Upper lobe of right lung (tissue), 1 donor: ENCODE measurements at places on chromosomes 2 and 18.

- no peak for DNase-seq
Observed at GRCh38 chr2:88615822-88616221, 11.4 kb downstream of the EIF2AK3 start.

- DNase-seq: no peak
Observed at GRCh38 chr2:55013936-55014335, 36.3 kb downstream of the RTN4 start.

DNA sequence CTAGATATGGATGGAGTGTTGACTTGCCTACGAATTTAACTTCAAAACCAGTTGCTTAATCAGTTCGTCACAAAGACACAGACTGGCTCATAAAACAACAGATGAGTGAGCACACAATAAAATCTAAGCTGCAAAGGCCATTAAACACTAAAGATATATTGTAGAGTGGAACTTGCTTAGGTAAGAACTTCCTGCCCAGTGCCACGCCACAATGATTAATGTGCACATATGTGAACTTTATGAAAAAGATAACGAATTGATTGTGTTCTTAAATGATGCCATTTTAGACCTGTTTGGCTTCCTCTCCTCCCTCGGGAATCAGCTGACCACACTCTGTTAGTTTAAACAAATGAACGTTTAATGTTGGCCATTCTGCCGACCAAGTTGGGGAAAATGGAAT, 2031.3 kb upstream of the CELF4 start:
- no peak for DNase-seq

DNA sequence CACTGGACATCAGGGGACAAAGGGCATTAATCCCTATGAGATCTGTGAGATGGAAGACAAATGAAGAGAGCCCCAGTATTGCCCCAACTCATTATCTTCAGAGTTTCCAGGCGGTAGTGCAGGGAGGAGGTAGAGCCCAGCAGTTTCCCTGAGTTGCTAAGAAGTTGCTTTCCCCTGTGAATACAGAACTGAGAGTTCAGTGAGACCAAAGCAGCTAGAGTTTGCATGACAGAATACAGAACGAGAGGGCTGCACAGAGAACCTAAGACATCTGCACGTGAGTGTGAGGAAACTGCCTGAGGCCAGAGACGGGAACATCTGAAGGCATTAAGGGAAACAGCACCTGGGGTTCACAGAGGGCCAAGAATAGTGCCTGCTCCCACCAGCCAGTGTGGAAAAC, 18.1 kb upstream of the PGAP1 start:
- DNase-seq: no peak

- no peak for DNase-seq
Observed at GRCh38 chr2:86700690-86701089, 19.4 kb upstream of the RMND5A start.

DNA sequence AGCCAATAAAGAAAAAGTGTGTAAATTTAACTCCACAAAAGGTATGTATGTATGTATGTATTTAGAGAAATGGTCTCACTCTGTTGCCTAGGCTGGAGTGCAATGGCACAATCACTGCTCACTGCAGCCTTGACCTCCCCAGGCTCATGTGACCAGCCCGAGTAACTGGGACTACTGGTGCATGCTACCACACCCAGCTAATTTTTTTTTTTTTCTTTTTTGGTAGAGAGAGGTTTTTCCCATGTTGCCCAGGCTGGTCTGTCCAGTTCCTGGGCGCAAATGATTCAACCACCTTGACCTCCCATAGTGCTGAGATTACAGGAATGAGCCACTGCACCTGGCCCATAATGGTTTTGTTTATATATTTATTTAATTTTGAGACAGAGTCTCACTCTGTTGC, 67.1 kb downstream of the CERKL start:
- no peak for DNase-seq

DNA sequence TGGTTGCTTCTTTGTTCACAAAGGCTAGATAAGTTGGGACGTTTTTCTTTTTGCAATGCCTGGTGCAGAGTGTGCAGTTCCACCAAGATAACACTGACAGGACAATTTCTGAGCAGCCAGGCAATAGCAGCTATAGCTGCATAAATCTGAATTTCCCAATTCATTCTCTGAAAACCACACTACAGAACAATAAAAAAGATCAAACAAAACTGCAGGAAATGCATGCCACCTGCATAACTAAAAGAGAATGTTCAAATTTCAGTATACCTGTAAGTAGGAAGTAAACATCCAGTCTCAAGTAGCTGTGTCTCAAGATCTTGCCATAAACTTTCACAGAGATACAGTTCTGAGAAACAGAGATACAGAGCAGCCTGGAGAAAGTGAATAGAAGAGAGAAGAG, 5.3 kb upstream of the KCTD18 start:
- DNase-seq: no peak

DNA sequence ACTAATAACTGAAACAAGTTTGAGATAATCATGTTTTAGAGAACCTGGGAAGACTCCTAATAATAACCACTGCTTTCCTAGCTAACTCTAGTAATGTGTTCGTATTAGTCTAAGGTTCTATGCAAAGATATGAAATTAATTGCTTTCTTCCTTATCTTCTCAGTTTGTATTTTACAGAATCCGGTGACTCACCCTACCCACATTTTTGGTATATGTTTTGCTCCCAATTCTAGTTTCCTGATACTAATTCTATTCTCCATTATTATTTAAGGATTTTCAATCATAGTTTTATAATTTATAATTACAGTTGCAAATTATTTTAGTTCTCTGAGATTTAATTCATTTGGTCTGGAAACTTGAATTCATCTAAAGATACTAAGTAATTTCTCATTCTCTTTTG, 394.6 kb upstream of the SETBP1 start:
- no peak for DNase-seq

- no peak for DNase-seq
Observed at GRCh38 chr2:143600116-143600515, 470.9 kb downstream of the ARHGAP15 start.

GRCh38 chr2:202577250-202578183, 57.3 kb upstream of the FAM117B start:
- no peak for DNase-seq

- DNase-seq: no peak
Observed at GRCh38 chr2:165791421-165792103, 2.5 kb downstream of the GALNT3 start.

GRCh38 chr2:105895990-105896764, 151.5 kb downstream of the NCK2 start:
- DNase-seq: no peak

GRCh38 chr18:79106084-79106483, 36.9 kb downstream of the ATP9B start:
- no peak for DNase-seq

DNA sequence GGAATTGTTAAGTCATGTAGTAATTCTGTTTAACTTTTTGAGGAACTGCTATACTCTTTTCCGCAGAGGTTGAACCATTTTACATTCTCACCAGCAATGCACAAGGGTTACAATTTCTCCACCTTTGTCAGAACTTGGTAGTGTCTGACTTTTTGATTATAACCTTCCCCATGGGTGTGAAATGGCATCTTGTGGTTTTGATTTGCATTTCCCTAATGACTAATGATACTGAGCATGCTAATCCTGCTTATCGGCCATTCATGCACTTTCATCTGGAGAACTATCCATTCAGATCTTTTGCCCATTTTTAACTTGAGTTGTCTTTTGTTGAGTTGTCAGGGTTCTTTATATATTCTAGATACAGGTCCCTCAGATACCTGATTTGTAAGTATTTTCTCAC, 47.2 kb downstream of the CYB5A start:
- no peak for DNase-seq

DNA sequence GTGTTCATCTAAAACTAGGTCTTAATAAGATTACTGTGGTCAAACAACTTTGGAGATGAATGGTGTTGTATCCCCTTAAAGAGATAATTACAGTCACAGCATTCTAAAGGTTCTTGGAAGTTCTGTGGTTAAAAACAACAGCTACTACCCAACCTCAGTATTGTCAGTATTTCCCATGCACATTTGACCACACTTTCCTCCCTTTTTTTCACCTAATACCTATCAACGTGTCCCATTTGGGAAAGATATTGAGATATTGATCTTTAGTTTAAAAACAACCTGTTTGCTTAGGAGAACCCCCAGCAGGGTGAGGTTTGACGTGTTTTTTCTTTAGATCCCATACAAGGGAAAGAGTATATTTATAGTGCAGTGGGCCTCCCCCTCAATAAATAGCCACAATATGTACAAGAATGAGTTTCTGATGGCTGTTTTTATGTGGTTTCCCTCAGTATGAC, 65.6 kb downstream of the WDR7 start:
- DNase-seq: no peak

DNA sequence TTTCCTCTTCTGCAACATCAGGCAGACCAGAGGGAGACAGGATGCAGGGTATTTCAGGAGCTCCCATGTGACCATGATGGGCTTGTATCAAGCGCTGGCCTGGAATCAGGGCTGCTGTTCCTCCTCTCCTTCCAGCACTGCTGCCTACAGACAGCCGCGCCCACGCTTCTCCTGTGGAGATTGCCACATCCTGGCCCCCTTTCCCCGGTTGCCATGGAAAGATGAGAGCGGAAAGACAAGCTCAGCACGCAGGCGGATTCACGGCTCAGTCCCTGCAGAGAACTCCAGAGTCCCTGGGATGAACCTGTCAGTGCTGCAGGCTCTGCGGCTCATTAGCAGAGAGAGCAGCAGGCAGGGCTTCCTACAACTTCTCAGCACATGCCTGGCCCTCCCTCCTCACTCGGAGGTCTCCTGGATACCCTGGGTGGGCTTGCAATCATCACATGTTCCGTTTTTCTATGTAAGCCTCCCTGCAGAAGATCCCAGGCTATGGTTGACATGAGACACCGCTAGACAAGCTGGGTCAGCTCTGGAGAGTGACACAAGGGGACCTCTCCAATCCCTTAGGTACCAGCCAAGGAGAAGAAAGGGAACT, 497.8 kb upstream of the MYT1L start:
- no peak for DNase-seq

DNA sequence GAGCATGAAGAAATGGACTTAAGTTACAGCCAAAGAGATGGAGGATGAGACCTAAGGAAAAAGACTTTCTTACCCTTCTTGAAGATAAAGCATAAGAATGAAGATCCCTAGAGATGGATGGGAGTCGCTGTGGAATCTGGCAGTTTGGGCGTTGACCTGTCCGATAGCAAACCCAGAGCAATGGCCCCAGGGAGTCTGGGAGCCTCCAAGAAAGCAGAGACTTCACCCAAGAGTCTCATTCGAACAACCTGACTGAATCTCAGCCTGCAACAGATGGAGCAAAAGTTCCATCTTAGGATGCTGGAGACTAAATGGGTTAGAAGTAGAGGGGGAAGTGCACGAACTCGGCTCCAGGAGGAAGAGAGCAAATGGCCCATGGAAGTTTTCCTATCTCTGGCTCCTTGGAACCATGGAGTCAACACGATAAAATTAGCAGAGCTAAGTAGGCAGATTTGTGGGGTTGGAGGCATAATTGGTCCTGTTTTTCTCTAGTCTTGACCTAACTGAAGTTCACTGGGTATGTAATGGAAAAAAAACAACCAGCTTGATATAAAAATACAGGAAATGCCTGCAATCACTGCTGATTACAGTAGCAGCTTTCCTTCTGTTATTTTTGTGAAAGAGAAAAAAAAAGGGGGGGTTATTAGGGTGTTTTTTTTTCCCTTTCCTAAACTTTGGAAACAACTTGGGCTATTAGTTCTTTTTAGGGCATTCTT, 178.4 kb upstream of the EPAS1 start:
- DNase-seq: no peak

- no peak for DNase-seq
Observed at GRCh38 chr18:5527603-5528002, 16.2 kb downstream of the EPB41L3 start.

DNA sequence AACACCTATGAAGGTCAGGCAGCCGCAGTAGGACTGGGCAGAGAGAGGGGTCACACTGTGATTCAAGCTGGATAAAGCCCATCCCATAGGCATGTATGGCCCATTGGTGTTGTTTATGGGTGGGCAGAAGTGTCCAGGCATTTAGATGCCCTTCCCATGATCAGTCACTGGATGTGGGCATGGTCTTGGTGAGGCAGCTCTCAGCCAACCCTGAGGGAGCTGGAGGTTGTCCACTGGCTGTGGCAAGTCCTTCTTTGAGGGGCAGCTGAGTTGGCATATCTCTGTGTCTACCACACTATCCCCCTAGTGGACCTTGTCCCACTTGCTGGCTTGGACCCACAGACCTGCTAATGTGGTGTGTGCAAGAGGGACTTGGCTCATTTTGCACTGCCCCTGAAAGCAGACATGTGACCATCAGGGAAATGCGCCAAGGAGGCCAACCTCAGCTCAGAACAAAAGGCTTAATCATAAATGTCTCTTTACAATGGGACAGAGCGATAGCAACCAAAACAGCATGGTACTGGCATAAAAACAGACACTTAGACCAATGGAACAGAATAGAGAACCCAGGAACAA, 82.0 kb downstream of the TMEM17 start:
- no peak for DNase-seq

GRCh38 chr18:36582988-36583745, 245.6 kb downstream of the TPGS2 start:
- no peak for DNase-seq

DNA sequence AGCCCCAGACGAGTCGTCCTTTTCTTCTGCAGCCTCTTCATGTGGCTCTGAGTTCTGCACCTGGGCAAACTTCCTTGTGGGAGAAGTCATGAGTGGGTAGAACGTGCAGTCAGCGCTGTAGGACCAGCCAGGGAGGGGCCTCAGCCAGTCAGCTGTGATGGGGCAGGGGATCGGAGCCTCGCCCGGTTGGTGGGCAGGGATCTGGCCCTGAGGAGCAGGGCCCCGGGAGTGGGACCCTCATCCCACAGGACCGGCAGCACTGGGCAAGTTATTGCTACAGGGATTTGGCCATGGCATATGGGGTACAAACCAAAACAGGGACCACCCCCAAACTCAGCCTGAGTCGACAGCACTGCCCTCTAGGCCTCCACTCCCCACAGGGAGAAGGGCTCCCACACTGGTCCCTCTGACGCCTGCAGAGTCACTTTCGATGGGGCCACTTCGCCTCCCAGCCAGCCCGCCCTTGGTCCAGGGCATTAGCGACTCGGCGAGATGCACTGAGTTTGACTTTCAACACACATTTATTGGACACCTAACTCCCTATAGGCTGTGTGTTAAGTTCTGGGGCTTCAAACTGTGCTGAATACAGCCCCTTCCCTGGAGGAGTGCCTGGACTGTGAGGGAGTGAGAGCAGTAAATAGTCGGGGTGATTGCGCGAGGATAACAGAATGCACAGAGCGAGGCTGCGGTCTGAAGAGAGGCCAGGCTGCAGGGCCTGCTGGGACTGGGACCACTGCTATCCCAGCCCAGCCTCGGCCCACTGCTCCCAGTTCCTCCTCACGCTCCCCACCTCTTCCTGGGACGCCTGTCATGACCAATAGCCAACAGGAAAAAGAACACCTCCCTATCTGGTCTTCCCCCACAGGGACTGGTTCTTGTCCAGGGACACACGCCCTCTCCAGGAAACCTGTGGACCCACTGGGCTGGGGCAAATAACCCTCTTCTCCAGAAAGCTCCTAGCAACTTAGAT, 55.9 kb downstream of the SDC1 start:
- peak; percentile 58 for DNase-seq

DNA sequence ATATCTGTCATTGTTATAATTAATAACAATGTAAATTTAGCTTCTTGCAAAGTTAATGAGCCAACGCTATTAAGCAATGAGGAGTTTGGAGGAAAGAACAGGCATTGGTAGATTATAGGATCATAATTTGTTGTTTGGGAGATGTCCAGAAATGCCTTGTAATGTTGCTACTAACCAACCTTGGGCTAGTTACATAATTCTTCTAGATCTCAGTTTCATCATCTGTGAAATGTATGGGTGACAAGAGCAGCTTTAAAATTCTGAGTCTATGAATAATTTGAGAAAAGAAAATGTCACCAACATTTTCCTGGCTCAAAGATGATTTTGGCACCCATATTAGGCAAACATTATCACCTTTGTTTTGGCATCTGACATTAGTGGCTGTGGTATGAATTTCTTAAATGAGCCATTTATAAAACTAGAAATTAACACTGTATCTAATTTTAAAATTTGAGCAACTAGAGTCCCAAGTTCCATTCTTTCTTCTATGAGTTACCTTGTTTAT, 2.9 kb downstream of the TMEM178A start:
- no peak for DNase-seq
